ENCODE measurements at places on chromosomes 5 and 9.

- no peak for DNase-seq
Observed at GRCh38 chr9:24624481-24624880, 78.8 kb upstream of the IZUMO3 start.

GRCh38 chr9:78405461-78405860 lies 108.5 kb downstream of the PSAT1 start:
- no peak for DNase-seq

- DNase-seq: peak; percentile 95
Observed at GRCh38 chr9:86406366-86406765, 52.2 kb upstream of the TUT7 start.

DNA sequence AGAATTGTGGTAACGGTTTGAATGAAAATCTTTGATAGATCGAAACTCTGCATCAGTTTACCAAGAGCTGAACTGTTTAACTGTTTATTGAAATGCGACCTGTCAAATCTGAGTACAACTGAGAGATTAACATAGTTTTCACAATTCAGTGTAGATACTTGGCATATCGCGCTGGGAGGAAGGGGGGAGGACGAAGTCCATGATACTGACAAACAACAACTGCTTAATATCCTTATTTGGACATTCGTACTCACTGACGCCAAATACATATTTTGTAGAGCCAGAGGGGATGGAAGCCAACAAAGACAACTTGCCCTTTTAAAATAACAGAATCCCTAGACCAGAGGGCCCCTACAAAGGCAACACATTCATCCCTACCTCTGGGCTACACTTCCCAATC lies 93.2 kb downstream of the GLIS3 start:
- no peak for DNase-seq

- no peak for DNase-seq
Observed at GRCh38 chr9:13053504-13053903, 226.0 kb downstream of the MPDZ start.

- no peak for DNase-seq
Observed at GRCh38 chr9:110189559-110190320, 18.2 kb downstream of the C9orf152 start.

DNA sequence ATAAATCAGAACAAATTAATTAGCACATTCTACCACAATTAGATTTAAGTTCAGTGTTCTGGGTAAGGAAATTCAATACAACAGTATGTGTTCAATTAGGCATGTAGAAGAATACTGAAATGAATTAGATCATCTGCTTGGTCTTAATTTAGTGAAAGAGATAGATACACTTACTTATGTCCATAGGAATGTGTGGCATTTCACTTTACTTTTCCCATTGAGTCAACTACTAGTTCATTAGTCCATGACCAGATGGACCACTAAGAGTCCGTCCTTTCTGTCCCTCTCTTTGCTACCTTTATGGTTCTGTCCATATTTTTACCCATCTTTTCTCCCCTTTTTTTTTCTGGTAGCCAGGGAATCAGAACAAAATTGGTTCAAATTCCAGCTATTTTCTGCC lies 276.9 kb downstream of the OSTF1 start:
- DNase-seq: no peak

GRCh38 chr5:6567835-6568234 lies 65.0 kb downstream of the NSUN2 start:
- no peak for DNase-seq

GRCh38 chr9:14993061-14993800 lies 83.0 kb upstream of the FREM1 start:
- no peak for DNase-seq

DNA sequence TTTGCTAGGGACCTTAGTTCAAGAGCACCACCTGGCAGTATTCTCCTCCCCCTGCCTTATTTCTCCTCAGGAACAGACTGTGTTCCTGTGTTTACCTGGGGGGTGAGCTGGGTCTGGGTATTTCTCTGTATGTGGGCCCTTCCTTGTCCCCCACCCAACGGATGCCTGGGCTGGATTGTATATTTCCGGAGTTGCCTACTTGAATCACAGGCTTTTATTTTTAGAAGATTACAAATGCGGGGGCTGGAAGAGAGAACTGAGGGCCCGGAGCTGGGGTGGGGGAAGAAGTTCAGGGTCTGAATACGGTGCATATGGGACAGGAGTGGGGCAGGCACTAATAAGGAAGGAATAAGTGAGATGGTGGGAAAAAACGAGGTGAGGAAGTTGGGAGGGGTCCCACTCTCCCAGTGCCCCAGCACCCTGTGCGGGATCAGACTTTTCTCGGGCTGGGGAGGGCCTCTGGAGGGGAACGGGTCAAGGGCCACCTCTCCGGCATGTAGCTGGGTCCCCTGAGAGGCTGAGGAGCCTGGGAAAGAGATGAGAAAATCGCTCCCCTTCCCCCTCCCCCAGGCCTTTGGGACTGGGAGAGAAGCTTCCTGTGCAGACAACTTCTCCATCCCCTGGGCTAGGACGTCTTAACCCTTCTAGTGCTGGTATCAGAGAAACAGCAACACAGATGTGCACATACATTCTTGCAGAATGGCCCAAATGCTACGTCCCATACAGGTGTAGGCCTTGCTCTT lies 42.1 kb downstream of the PCDH1 start:
- no peak for DNase-seq

DNA sequence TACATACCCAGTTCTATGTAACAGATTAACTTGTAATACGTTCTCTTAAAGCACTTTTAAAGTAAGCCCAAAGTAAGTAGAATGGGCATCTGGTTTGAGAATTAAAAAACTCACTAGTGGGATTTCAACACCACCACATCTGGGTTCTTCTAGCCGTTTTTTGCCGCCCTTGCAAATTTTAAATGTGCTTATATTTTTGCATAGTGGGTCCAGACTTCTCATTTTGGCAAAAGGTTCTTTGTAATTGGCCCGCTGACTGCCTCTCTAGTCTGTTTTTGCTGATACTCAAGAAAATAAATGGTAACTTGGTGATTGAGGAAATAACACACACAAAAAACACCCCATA lies 582 bp upstream of the FBXO4 start:
- DNase-seq: no peak

GRCh38 chr5:130099008-130099407 lies 194.7 kb downstream of the CHSY3 start:
- DNase-seq: no peak

DNA sequence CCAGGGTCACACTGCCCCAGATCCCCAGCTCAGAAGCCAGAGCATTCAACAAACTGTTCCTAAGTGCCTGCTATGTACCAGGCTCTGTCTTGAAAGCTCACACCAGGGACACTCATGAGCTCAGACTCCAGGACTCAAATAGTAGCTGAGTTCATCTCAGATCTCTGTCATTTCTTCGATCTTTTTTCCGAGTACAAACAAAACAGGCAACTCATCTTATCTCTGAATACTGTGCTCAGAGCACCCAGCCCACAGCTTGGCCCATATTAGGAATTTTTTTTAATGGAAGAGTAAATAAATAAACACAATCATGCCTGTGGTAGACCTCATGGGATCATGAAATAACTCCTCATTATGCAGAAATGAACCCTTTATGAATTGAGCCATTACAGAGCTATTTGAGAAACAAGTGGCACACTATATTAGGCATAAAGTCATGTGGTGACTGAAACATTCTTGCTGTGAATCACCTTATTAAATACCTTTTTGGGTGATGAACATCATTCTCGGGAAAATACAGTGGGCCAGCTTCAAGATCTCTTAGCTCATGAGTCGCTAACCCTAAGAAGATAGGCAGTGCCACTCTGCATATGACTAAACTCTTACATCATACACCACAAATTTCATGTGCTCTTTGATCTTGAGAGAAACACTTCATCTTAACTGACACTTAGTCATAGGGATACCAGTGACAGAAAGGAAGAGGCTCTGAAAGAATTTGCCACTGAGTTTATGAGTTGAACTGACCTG lies 9.9 kb downstream of the SH3RF2 start:
- DNase-seq: peak; percentile 89

DNA sequence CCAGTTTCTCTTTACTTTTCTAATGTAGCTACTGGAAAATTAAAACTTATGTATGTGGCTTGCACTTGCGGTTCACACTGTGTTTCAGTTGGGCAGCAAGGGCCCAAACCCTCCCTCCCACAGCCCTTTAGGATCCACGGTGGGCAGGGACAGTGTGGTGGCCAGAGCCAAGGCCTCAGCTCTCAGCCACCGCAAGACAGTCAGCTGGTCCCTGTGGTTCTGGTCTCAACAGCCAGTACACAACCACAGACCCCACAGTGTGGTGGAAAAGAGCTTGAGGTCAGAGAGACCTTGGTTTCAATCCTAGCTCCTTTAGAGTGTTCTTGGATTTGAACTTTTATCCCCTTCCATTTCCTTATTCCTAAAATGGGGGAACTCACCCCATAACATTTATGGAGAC lies 153.0 kb upstream of the SMIM23 start:
- DNase-seq: no peak

DNA sequence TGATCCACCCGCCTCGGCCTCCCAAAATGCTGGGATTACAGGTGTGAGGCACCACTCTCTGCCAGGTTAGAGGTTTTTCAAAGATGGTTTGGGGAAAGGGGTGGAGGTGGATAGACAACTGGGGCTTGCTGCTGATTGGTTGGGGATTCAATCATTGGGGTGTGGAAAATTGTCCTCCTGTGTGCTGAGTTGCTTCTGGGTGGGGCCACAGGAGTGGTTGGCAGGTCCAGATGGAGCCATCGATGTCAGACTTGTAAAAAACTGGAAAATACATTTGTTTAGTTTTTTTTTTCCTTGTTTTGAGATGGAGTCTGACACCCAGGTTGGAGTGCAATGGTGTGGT lies 61.9 kb upstream of the CLINT1 start:
- DNase-seq: no peak

GRCh38 chr5:103498211-103498610 lies 64.4 kb downstream of the NUDT12 start:
- no peak for DNase-seq

- no peak for DNase-seq
Observed at GRCh38 chr9:75422944-75423522, 334.7 kb downstream of the OSTF1 start.

DNA sequence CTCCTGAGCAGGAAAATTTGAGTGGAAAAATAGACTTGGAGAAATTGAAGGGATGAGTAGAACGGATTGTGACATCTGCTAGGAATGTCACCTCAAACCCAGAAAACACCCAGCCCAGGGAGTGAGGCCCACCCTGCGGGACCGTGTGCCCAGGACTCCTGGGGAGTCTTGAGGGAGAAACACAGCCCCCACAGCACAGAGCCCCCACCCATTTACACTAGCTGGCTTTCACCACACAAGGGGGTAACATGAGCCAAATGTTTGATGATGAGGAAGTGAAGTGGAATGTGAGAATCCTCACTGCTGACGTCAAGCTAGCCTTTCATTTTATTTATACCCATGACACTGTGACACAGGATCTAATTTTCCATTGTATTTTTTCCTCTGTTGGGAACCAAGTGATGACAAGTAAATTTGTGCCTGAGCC lies 42.8 kb upstream of the PDE8B start:
- peak; percentile 71 for DNase-seq

Data from LHCN-M2 (cell line).